Heart left ventricle (tissue), 16 donors: ENCODE measurements at places on chromosomes 6 and 20.

DNA sequence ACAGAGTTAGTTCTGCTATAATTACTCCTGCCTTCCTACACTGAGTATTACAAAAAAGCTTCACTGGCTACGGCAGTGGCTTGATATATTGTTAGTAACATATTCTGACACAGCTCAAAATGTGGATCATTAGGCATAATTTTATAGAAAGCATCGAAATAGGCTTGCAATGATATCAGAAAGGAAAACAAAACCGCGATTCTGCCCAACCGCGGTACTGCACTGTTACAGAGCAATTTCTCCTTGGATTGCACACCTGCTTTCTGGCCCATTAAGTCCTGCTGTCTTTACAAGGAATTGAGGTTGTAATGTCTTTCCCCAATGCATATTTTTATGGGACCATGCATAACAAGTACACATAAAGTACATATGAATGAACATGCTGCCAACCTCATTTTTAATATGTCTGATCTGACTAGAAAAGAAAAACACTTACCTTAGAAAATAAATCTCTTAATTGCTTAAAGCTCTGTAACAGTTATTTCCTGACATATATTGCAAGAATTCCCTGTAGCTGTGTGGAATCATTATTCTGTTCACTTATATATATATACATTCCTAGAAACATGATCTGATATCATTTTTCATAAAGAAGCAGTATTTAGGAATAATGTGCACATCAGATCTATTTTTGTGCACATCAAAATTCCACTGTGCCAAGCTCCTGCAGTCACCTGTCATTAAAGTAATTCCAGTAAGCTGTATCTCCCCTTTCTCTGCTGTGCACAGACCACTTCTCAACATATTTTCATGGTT is 763.9 kb downstream of the HACE1 start:
- no peak overlapping the region for H3K4me3 ChIP-seq
- H3K27me3 ChIP-seq, result no peaks in the 10 kb centered on the region
- no peaks in the 10 kb centered on the region for H3K4me1 ChIP-seq
- H3K36me3 ChIP-seq, result no peaks in the 10 kb centered on the region
- no peak for DNase-seq

DNA sequence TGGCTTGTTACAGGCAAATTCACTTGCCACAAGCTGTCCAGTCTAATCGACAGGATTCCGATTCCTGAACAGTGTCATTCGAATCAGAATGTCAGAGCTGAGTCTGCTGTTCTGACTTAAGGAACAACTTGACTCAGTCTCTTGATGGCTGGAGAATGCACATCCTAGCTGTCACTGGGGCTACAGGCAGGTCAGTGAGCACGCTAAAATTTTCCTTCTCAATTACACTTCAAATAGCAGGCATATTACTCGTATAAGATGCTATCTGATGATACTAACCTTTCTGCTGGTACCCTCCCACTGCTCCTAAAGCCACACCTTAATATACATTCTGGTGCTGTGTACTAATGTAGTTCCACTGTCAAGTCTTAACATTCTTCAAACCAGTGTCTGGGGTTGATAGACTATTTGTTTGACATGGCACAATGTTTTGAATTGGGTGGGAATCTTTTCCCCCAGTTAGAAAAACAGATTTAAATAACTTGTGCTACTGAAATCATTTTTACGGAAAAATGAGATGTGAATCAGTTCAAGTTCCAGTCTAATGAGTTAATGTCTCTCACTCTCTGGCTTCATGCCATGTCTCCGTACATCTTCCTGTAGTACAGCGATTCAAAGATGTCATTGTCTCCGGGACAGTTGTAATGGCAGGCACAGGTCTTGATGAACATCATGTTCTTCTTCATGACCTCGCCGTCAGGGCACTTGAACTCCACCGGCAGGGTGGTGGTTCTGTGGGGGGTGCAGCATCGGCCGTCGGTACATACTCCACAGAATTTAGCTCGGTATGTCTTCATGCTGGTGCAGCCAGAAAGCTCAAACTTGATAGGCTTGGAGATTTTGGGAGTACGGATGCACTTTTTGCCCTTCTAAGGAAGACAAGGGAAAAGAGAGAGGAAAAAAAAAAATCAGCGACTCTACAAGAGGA is 2.2 kb downstream of the CCN2 start:
- no peaks in the 10 kb centered on the region for H3K27me3 ChIP-seq
- H3K27ac ChIP-seq, result peak overlapping the region; percentile 90
- peaks cover 4% of the 10 kb centered on the region for H3K36me3 ChIP-seq
- no peak for DNase-seq
- H3K4me3 ChIP-seq, result peak overlapping the region; percentile 76
- peaks cover 22% of the 10 kb centered on the region for H3K4me1 ChIP-seq

DNA sequence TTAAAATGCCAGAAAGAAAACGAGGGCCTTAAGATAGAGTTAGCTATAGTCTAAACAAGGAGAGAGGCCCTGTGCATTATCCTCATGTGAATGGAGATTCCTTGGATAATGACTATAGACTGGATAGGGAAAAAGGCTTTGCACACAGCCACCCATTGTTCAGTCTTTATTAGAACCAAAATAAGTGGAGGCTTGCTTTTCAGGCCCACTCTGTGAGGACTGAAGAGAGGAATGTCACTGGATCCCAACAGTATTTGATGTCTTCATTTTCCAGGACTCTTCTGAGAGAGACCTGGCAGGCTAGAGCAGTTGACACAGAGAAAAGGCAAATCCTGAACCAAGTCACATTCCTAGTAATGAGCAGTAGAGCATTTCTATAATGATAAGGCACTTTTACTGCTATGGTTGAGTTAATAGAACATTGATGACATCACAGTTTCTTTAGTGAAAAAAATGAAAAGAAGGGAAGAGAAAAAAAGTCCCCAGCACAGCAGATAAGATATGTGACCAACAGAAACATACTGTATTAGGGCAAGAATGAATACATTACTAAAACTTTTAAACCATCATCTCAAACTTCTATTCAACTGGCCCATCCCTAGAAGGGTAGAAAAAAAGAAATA is 315.1 kb downstream of the EPHA7 start:
- H3K27ac ChIP-seq, result no peak overlapping the region
- H3K36me3 ChIP-seq, result no peaks in the 10 kb centered on the region
- H3K27me3 ChIP-seq, result no peaks in the 10 kb centered on the region
- DNase-seq, result no peak
- H3K4me1 ChIP-seq, result no peaks in the 10 kb centered on the region

- no peak for DNase-seq
- H3K4me3 ChIP-seq, result no peak overlapping the region
- H3K36me3 ChIP-seq, result no peaks in the 10 kb centered on the region
- H3K4me1 ChIP-seq, result no peaks in the 10 kb centered on the region
- H3K27ac ChIP-seq, result no peak overlapping the region
- no peaks in the 10 kb centered on the region for H3K27me3 ChIP-seq
These were observed 67.5 kb upstream of the GTSF1L start for GRCh38 chr20:43794326-43794725.

DNA sequence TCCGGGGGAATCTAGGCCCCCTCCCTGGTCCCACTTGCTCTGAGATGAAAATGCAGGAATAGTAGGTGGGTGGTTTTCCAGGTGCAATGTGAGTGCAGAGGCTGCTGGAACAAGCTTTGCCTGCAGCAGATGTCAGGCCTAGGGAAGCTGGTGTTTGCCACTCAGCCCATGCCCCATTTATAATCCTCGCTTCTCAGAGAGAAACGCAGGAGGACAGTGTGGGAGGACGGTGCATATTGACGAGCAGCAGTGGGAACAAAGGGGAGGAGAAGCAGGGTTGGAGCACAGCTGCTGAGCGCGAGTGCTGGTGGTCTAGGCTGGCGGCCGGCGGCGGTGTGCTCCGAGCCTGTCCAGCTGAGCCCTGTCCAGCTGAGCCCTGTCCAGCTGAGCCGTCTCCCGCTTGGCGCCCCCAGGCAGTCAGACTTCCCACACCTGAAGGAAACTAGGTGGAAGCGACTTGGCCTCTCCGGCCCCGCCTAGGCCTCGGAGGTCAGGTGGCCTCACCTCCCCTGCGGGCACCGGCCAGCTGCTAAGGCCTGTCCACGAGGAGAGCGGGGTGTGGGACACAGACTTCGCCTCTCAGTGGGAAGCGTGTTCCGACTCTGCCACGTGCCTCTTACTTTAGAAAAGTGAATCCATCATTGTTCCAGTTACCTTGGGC is 49.7 kb upstream of the FRMD1 start:
- H3K36me3 ChIP-seq, result no peaks in the 10 kb centered on the region
- H3K4me1 ChIP-seq, result peaks cover 17% of the 10 kb centered on the region
- no peaks in the 10 kb centered on the region for H3K27me3 ChIP-seq
- H3K27ac ChIP-seq, result no peak overlapping the region
- no peak for DNase-seq
- no peak overlapping the region for H3K4me3 ChIP-seq

DNA sequence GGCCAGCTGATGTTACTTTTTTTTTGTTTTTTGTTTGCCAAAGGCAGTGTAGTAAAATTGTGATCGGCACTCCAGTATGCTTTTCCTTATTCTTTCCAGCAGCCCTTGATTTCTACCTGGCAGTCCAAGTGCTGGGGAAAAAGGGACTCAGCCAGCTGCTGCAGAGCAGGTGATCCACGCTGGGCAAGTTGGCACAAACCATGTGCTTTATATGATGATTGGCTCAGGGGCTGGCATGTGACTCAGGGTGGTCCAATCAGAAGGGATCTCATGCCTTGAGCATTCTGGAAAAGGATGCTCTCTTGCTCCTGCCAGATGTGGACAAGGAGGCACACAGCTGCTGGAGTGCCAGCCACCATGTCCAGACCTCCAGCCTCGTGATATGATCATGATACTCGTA is 54.5 kb downstream of the SULF2 start:
- H3K27ac ChIP-seq, result no peak overlapping the region
- H3K36me3 ChIP-seq, result peaks cover 31% of the 10 kb centered on the region
- peaks cover 5% of the 10 kb centered on the region for H3K4me1 ChIP-seq
- DNase-seq, result no peak
- no peaks in the 10 kb centered on the region for H3K27me3 ChIP-seq

DNA sequence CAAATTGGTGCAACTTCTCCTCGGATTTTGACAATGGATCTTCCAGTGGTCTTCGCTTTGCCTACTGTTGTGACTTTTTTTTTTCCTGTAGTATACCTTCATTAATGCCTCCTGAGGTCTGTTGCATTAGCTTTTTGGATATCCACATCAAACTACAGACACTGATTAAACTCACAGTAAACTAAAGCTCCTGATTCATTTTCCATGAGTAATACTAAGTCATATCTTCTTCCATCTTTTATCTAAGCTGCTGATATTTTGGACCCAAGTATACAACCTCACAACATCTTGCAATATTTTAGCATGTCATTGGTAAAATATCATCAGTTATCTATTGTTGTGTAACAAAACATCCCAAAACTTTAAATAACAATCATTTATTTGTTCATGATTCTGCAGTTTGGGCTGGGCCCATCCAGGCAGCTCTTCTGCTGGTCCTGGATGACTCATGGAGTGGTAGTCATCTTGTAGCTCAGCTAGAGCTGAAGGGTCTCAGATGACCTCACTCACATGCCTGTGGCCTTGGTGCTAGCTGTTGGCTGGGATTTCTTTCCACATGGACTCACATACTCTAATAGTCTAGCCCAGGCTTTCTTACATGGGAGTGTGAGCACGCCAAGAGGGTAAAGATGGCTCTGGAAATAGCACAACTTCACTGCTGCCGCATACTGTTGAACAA is 78.3 kb upstream of the SRSF6 start:
- H3K4me3 ChIP-seq, result no peak overlapping the region
- no peaks in the 10 kb centered on the region for H3K4me1 ChIP-seq
- H3K36me3 ChIP-seq, result no peaks in the 10 kb centered on the region
- DNase-seq, result no peak
- no peak overlapping the region for H3K27ac ChIP-seq

GRCh38 chr6:73452107-73452461 is at the start of gene CGAS:
TSS of gene CGAS (minus strand) at chr6:73452297. CDS start at chr6:73452181, 116 bp downstream.
- H3K4me1 ChIP-seq, result peaks cover 25% of the 10 kb centered on the region
- peaks cover 6% of the 10 kb centered on the region for H3K27me3 ChIP-seq
- peak within 1 kb of the TSS; percentile 28 for H3K27ac ChIP-seq
- H3K4me3 ChIP-seq, result peak within 1 kb of the TSS; percentile 70
- DNase-seq, result peak; percentile 83
- H3K36me3 ChIP-seq, result peaks cover 10% of the 10 kb centered on the region

- no peak overlapping the region for H3K4me3 ChIP-seq
- no peaks in the 10 kb centered on the region for H3K27me3 ChIP-seq
- H3K36me3 ChIP-seq, result no peaks in the 10 kb centered on the region
- DNase-seq, result no peak
- H3K4me1 ChIP-seq, result peaks cover 6% of the 10 kb centered on the region
These were observed 84.9 kb downstream of the BTBD9 start for GRCh38 chr6:38554700-38555413.

DNA sequence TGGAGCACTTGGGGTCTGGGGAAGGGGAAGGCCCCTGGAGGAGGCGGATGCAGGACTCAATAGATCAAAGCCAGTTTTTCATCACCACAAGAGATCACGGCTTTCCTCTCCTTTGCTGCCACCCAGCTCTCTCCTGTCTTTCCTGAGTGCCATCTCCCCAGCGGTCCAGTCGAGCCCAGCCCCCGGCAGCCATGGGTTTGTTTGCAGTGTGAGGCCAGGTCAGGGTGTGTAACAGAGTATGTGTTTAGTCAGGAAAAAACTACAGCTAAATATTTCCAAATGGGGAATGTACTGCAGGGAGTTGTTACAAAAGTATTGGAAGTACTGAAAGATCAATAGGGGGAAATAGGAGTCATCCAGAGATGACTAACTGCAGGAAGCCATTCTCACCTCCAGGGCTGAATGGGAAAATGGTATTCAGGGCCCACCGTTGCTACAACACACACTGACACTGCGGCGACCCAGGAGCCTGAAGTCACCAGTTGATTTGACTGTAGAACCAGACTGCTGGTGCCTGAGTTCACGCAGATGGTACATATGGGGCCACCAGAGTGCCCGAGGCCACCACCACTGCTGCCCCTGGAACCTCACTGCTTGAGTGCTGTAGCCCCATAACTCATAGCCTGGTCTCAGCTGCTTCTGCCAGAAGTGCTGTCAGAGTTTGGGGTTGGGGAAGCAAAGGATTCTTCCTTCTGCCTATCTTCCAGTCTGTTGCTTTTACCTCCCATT is 23.6 kb upstream of the FANCE start:
- no peak overlapping the region for H3K27ac ChIP-seq
- no peak for DNase-seq
- H3K4me3 ChIP-seq, result no peak overlapping the region
- peaks cover 35% of the 10 kb centered on the region for H3K36me3 ChIP-seq
- no peaks in the 10 kb centered on the region for H3K4me1 ChIP-seq

DNA sequence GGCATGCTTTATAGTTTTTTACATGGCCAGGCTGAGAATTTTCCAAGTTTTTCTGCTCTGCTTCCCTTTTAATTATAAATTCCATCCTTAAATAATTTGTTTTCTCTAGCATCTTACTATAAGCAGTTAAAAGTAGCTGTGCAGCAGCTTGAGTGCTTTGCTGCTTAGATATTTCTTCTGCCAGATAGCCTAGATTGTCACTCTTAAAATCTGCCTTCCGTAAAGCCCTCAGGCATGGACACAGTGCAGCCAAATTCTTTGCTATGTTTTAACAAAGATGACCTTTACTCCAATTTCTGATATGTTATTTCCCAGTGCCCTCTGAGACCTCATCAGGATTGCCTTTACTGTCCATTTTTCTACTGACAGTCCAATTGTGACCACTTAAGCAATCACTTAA is 92.6 kb upstream of the SGK1 start:
- H3K27ac ChIP-seq, result no peak overlapping the region
- peaks cover under 1% of the 10 kb centered on the region for H3K4me1 ChIP-seq
- DNase-seq, result no peak
- H3K36me3 ChIP-seq, result no peaks in the 10 kb centered on the region
